Femur (tissue), 1 donor: ENCODE measurements at places on chromosomes 12 and 14.

- no peak for DNase-seq
Measured at GRCh38 chr12:31603546-31604009, 12.6 kb upstream of the DENND5B start.

- DNase-seq, result no peak
Measured at GRCh38 chr12:124620606-124621295, 53.3 kb upstream of the NCOR2 start.

DNA sequence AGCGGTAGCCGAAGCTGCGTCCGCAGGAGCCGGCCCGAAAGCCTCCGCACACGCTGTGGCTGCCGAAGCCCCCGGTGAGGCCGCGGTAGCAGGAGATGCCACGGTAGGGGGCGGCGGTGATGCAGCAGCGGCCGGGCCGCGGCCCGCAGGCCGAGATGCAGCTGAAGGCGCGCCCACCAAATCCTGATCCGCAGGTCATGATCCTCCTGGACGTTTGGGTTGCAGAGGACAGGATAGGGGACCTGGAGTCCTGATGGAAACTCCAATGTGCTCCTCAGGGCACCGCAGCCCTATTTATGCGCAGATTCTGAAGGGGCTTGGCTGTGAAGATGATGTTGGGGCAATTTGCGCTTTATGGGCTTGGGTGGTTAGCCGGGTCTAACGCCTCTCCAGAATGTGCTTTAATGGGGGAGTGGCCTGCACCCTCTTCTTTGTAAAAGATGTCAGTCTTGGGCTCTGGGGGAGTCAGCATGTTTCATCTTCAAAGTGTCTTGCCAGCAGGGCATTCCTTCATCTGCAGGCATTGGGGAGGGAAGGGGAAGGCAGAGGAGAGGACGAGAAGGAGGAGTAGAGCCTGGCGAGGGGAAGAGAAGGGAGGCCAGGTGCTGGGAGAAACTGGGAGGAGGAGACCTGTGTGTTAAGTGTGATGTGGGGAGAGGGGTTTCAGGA, at the start of gene KRT81:
Gene KRT81, minus strand, starts transcription at position 268 of the 669 bp plus-strand sequence. Its CDS starts 69 bp downstream, at position 199.
- peak; percentile 4 for DNase-seq

DNA sequence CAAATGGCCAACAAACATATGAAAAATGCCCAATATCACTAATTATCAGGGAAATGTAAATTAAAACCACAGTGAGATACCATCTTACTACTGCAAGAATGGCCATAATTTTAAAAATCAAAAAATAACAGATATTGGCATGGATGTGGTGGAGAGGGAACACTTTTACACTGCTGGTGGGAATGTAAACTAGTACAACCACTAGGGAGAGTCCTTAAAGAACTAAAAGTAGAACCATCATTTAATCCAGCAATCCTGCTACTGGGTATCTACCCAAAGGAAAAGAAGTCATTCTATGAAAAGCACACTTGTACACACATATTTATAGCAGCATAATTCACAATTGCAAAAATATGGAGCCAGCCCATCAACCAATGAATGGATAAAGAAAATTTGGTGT, 459.7 kb downstream of the GXYLT1 start:
- no peak for DNase-seq

DNA sequence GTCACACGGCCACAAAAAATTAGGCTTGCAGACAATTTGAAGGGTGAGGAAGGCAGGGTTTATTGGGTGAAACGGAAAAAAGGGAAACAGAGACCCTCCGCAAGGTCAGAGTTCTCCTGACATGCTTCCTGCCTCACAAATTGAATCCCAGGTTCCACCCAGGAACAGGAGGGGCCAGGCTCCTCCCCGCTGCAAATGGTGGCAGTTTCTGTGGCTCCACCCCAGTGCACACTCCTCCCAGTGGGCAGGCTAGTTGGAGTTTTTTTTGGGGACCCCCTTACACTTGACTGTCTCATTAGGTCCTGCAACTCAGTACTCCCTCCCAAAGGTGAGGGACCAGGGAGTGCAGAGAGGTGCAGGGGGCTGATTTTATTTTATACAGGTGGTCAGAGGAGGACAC, 39.4 kb upstream of the PPP1CC start:
- DNase-seq, result no peak

- DNase-seq, result no peak
Measured at GRCh38 chr14:84708865-84709264, 821.1 kb upstream of the FLRT2 start.

GRCh38 chr12:6840761-6841515, at the start of gene GNB3:
Gene GNB3, plus strand, starts transcription at chr12:6840925. Its CDS starts 363 bp downstream, at chr12:6841288.
- no peak for DNase-seq

- DNase-seq, result no peak
Measured at GRCh38 chr14:23143911-23144310, 24.9 kb upstream of the CEBPE start.

DNA sequence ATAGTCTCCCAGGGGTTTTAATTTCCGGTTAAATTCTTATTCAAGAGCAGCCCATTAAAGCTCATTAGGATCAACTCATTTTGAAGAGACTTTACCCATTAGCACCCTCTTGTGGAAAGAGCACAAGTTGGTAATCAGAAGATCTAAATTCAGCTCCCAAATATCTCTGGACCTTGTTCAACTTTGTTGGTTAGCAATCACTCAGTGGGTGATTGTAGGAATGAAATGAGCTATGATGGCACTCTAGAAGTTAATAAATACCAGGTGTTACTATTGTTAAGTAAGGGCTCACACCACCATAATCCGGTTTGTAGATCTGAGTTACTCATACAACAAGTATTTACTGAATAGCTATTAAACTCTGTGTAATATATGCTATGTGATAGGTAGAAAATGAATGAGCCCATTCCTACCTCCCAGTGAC, 42.9 kb downstream of the TRIP11 start:
- DNase-seq, result no peak
